GM12878 (cell line): ENCODE measurements at places on chromosomes 1 and 21.

- DNase-seq = no peak
Observed at GRCh38 chr1:213899413-213899812, 88.4 kb upstream of the PROX1 start.

- no peak for DNase-seq
Observed at GRCh38 chr21:17987382-17988101, 168.4 kb upstream of the C21orf91 start.

DNA sequence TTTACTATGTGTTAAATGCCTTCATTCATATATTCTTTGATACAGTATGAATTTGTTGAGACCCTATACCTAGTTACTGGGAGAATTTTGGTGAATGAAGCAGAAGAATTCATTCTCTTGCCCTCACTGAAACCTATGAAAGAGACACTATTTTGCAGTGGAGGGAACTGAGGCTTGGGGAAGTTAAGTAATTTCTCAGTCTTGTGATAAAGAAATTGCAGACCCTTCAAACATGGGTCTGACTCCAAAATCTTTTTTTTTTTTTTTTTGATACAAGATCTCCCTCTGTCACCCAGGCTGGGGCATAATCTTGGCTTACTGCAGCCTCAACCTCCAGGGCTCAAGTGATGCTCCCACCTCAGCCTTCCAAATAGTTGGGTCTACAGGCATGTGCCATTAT, 132.1 kb downstream of the DNM3 start:
- no peak for DNase-seq

GRCh38 chr1:166083887-166084286, 82.9 kb downstream of the FAM78B start:
- DNase-seq = peak; percentile 60

GRCh38 chr1:76140227-76140626, 65.7 kb downstream of the ST6GALNAC3 start:
- DNase-seq = no peak

- DNase-seq = no peak
Observed at GRCh38 chr1:151935154-151935553, 25.8 kb upstream of the THEM4 start.

DNA sequence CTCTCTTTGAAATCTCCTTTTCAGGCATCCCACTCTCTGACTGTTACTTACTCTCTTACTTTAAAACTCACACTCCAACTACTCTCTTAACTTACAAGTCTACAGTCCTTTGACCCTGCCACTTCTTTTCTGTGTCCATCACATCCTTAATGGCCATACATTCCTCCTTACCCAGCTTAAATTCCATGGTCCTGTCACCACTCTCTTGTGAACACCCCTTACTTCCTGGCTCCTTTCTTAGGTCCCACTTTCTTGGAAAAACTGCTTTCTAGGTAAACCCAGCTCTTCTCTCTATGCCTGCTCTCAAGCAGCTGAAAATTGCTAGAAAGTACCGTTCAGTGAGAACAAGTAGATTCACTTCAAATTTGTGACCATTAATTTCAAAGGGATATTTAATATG, 109.1 kb downstream of the OLFML2B start:
- no peak for DNase-seq

- no peak for DNase-seq
Observed at GRCh38 chr1:163706915-163707314, 385.2 kb downstream of the NUF2 start.

DNA sequence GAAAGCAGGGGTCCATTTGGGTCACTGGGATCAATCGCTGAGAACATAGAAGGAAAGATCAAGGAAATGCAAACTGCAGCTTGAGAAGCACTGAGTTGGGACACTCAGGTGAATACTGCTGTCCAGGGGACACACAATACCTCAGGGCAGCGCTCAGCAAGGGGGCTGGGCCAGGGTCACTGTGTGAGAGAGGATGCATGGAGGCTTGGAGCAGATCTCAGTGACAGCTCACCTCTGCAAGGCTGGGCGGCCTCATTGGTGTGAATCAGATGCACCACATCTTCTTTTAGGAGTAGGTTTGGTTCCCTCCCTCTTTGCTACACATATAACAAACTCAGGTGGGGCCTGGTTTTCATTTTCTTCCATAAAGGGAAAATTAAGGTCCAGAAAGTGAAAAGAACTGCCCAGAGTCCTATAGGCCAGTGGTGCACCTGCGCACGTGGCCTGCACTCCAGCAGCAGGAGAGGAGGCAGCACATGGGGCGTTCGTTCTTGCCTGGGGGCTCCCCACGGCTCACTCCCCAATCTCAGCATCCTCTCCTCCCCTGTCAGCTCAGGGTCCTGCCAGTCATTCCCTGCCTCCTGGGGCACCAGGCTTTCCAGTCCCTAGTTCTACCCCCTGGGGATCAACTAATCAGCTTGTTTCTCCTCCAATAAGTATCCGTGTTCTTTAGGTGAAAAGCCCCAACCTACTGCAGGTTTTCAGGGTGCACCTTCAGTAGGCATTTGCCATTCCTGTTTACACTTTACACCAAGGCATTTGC, 1.5 kb downstream of the A3GALT2 start:
- DNase-seq = no peak

DNA sequence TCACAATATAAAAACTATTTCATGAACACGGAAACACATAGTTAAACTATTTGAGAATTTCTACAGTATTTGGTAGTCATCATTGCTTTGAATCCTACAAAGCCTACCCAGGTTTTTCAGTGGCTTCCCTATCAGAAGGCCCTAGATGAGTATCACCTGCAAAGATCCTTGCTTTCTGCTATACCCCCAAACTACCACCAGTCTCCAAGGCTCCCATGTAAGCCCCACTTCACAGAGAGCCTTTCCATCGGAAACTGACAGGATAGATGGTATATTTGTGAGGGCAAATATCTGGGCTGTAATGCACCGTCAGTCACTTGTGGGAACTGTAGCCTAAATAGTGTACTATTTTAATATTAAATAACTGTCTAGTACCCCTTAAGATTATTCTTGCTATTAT, 674.3 kb downstream of the BRINP3 start:
- no peak for DNase-seq

DNA sequence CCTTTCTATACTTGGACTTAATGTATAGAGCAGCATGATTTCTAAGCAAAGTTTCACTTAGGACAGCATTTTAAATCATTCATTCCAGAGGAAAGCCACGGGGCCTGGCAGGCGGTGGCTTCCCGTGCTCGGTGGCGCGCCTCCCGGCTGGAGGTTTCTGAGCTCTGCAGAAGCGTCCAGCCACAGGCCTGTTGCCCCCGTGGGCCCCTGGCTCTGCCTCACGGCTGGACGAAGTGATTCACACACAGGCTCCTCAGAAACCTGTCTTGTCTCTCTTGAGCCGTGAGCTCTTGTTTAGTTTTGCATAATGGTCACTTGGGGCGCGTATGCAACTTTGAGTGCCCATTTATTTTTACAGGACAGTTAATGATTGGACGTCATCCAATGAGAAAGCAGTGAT, 22.1 kb upstream of the DIP2A start:
- DNase-seq = no peak

DNA sequence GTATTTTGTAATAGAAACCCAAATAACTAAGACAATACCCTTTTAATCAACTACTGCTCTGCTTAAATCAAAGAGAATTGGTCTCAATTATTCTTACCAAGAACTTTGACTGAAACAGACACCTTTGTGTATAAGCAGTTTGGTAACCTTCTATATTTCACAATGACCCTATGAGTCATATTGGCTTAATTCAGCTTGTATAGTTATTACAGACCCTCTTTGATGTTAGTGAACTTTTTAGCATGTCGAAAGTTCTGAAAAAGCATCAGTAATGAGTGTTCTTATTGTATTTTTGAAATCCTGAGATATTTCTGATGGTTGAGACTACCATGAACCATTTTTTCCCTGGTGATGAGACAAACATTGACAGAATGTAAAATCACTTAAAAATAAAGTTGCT, 43.3 kb upstream of the RABGAP1L start:
- no peak for DNase-seq

GRCh38 chr1:165737196-165737595, 31.5 kb downstream of the TMCO1 start:
- no peak for DNase-seq

DNA sequence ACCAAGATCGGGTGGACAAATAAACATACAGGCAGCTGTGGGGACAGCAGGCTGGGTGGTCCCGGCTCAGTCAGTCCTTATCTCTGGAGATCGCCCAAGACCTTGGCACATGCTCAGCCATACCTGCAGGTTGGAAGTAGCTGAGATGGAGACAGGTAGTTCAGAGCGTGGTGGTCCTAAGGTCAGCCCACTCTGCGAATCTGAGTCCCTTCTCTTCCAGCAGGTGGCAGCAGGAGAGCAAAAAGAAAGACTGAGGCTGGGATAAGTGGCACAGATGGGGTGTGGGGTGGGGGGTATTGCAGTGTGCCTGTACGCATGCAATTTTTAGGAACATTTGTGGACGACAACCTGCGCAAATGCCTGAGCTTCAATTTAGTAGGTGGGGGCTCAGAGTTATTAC, 104.9 kb downstream of the TENT5C start:
- no peak for DNase-seq

DNA sequence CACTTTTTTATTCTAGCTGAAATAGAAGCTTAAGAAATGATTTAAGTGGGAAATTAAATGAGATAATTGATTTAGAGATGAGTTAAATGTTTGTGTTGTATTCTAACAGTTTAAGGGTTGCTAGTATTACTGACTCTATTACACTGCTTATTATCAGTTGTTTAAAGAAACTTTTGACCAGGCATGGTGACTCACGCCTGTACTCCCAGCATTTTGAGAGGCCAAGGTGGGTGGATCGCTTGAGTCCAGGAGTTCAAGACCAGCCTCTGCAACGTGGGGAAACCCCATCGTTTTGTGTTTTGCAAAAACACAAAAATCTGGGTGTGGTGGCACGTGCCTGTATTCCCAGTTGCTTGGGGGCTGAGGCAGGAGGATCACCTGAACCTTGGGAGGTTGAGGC, 14.2 kb downstream of the CLIC4 start:
- no peak for DNase-seq

GRCh38 chr1:224380003-224380402, 23.3 kb downstream of the CNIH4 start:
- peak; percentile 75 for DNase-seq

DNA sequence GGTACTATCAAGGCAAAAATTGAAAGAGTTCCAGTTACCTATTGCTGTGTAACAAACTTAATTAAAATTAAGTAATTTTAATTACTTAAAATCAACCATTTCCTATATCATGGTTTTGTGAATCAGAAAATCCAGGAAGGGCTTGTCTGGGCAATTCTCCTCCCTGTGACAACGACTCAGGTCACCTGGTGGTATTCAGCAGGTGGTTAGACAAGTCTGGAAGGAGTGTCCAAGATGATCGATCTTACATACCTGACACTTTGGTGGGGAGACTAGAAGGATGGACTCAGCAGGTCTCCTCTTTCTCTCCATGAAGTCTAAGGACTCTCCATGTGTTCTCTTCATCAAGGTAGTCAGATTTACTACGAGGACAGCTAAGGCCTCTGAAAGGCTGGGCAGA, 22.9 kb downstream of the SERPINC1 start:
- no peak for DNase-seq

GRCh38 chr21:14076143-14076806, 134.5 kb downstream of the LIPI start:
- DNase-seq = no peak

- DNase-seq = no peak
Observed at GRCh38 chr1:187999973-188000372, 1171.2 kb downstream of the PLA2G4A start.

DNA sequence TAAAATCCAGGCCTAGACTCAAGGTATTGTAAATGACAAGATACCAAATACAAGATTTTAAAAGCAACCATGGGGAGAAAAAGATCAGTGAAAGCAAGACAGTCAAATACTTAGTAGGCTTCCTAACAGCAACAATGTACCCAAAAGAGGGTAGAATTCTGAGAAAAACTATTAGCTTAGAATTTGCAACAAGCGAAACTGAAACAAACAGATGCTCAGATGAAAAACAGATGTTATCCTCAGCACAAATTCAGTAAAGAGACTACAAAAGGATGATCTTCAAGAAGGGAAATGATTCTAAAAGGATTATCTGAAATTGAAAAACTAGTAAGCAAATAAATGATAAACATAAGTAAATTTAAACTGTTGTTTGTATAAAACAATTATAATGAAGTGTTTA, 40.0 kb downstream of the PDC start:
- DNase-seq = no peak

DNA sequence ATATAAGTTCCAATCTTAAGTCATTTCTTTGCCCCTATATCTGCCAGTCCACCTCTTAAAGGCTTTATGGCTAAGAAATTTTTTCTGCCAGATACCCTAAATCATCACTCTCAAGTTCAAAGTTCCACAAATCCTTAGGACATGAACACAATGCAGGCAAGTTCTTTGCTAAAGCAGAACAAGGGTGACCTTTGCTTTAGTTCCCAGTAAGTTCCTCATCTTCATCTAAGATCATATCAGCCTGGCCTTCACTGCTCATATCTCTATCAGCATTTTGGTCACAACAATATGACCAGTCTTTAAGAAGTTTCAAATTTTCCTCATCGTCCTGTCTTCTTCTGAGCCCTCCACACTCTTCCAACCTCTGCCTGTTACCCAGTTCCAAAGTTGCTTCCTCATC, 402.2 kb upstream of the RUNX1 start:
- DNase-seq = no peak

DNA sequence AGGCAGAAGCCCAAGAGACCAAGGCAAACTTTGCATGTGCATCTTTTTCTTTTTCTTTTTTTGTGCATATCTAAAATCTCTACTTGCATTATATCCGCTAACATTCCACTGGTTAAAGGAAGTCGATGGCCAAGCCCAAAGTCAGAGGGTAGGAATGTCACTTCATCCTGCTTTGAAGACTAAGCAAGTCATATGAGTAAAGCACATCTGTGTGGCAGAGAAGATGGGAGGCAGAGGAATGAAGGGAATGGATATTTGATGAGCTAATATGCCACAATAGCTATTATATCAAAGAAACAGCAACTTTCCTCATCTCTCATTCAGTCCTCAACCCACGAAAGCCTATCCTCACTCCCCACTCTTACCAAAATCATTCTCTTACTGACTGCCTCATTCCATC, 59.3 kb downstream of the RNF220 start:
- no peak for DNase-seq

GRCh38 chr1:248750496-248750895, 5.1 kb downstream of the LYPD8 start:
- no peak for DNase-seq
